ENCODE measurements at places on chromosomes 6 and 20. TPM values are rescaled to one million over a fixed set of nuclear protein-coding genes. Genes with fewer than 3 reads are reported as not detected.

The HSD17B8 gene
- total RNA-seq, result 13.6 TPM

DNA sequence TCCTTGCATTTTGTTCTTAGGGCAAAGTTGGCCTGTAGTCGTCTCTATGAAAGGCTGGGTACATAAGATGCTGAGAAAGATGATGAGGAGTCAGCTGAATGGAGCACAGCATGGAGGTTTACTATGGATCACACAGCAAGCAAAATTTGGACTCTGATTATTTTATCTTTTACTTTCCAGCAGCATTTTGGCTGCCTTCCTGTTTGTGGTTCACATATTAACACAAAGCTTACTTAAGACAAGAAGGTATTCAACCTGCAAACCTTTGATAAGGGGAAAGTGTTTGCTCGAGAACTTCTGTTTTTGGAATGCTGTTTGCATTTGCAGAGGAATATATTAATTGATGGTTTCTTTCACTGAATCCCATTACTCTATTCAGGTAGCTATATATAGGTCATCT, 103.1 kb upstream of the ENPP5 start:
- no peak overlapping the region for H3K4me3 ChIP-seq
- DNase-seq, result no peak

GRCh38 chr6:16748025-16748319, 13.3 kb downstream of the ATXN1 start:
- no peak overlapping the region for H3K4me3 ChIP-seq
- peaks cover 44% of the 10 kb centered on the region for H3K36me3 ChIP-seq
- no peaks in the 10 kb centered on the region for H3K27me3 ChIP-seq
- no peak overlapping the region for H3K27ac ChIP-seq
- peaks cover 16% of the 10 kb centered on the region for H3K4me1 ChIP-seq

DNA sequence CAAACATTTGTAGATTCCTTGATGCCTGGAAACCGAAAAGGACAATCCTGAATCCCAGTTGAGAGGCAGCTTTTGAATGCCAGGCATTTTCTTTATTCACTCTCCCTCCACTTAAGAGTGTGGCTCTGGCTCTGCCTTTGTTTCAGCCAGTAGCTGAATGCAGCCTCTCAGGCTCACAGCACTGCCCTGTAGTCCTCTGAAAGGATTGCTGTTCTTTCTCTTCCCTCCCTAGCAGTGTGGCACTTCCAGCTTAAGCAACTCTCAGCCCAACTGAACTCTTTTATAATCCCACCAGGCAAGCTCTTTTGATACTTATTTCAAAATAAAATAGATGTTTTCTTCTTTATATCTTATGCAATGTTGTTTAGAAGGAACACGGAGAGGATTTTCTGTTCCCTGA, 415.6 kb downstream of the GJA1 start:
- DNase-seq, result no peak
- peaks cover 4% of the 10 kb centered on the region for H3K4me1 ChIP-seq
- no peaks in the 10 kb centered on the region for H3K27me3 ChIP-seq
- no peak overlapping the region for H3K4me3 ChIP-seq

The EPB41L1 gene
- 0.22 TPM for total RNA-seq

The ZNF334 gene
- 0.71 TPM for total RNA-seq

DNA sequence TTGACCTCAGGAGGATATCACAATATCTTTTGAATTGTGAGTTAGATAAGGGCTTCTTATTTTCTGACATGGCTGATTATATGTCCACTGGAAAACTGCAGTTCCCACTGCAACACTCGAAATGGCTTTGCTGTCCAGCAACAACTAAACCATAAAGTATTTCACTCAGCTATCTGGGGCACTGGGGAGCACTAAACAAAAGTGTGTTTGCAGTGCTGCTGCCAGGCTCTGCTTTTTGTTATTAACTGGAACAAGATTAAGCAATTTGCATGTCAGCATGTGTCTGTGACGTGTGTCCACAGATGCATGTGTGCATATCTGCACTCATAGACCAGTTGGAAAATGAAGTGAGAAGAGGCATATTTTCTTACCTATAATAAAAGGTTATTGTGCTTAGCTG, 107.8 kb upstream of the CCN2 start:
- H3K27ac ChIP-seq, result no peak overlapping the region
- DNase-seq, result no peak
- H3K36me3 ChIP-seq, result no peaks in the 10 kb centered on the region
- H3K4me1 ChIP-seq, result no peaks in the 10 kb centered on the region

The HAO1 gene
- not detected for total RNA-seq

GRCh38 chr6:122734529-122735395, 44.8 kb upstream of the FABP7 start:
- no peaks in the 10 kb centered on the region for H3K36me3 ChIP-seq
- H3K27me3 ChIP-seq, result peaks cover 6% of the 10 kb centered on the region
- H3K4me3 ChIP-seq, result no peak overlapping the region
- DNase-seq, result no peak
- no peak overlapping the region for H3K27ac ChIP-seq
- no peaks in the 10 kb centered on the region for H3K4me1 ChIP-seq

- H3K36me3 ChIP-seq, result no peaks in the 10 kb centered on the region
- H3K4me3 ChIP-seq, result no peak overlapping the region
- no peak overlapping the region for H3K27ac ChIP-seq
- no peaks in the 10 kb centered on the region for H3K4me1 ChIP-seq
Observed at GRCh38 chr6:164195278-164195941, 780.9 kb downstream of the QKI start.

DNA sequence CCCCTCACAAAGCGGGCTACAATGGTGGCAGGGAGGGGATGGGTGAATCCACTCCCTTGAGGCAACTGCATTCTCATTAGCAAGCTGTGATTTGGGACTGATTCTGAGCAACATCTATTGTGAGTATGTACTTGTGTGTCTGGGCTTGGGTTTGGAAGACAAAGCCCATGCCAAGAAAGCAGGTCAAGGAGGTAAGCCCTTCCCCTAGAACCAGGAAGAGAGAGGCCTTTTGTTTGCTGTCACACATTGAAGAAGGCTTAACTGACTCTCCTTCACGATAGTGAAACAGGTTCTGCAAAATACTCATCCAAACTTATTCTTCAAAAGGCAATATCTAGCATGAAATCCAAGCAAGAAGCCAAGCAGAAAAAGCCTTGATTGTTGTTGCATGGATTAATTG, 403.1 kb upstream of the ID4 start:
- H3K4me1 ChIP-seq, result no peaks in the 10 kb centered on the region
- no peaks in the 10 kb centered on the region for H3K27me3 ChIP-seq
- no peak for DNase-seq
- no peak overlapping the region for H3K27ac ChIP-seq

- H3K27me3 ChIP-seq, result no peaks in the 10 kb centered on the region
- no peaks in the 10 kb centered on the region for H3K4me1 ChIP-seq
- DNase-seq, result no peak
- H3K36me3 ChIP-seq, result no peaks in the 10 kb centered on the region
- no peak overlapping the region for H3K4me3 ChIP-seq
Observed at GRCh38 chr20:12790859-12791258, 217.9 kb upstream of the SPTLC3 start.

The CRYBG1 gene
- total RNA-seq, result 46.8 TPM

Measured in activated CD4-positive, alpha-beta T cell treated with anti-CD3 and anti-CD28 coated beads, Interleukin-2, amount 10 ng/mL, durations not matched to agents 7 days and 5 days (primary cell).